Activated naive CD8-positive, alpha-beta T cell treated with anti-CD3 and anti-CD28 coated beads, Interleukin-2, amount 10 ng/mL, durations not matched to agents 7 days and 5 days (primary cell): ENCODE measurements at places on chromosomes 6 and 20.

DNA sequence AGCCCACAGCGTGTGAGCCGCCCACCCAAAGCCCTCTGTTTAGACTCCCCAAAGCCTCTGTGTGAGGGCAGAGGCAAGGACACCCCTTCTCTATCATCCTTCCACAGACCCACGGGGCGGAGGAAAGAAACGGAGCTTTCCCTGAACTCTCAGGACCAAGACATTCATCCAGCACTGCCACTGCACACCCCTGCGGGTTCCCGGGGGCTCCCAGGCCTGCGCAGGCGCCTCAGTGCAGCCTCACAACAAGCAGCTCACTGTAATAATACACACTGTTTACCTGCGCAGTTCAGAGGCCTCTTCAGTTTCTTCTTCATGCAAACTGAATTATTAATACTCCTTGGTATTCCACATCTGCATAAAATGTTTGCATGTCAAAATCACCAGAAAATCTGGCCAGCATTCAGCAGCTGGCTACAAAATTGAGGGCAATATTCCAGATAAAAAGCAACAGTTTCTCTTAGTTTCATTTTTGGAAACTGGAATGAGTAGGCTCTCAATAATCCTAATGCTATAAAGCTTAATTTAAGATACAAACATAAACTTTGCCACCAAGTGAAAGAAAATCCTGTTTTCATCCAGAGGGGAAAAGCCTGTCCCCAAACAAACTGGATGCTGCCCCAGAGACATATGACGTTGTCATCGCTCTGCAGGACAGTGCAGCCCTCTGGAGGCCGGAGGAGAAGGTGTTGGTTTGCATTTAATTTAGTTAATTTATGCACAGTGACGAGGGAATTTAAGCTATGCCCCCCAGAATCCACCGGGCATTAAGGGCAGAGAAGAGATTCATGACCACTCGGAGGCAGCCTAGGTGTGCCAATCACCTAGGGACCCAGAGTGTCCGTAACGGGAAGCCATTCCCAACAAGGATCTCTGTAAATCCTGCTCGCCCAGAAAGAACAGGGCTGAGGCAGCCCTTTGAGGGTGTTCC lies 45.3 kb downstream of the NINL start:
- no peaks in the 10 kb centered on the region for H3K27me3 ChIP-seq
- H3K4me1 ChIP-seq: peaks cover 7% of the 10 kb centered on the region
- no peak overlapping the region for H3K27ac ChIP-seq
- H3K4me3 ChIP-seq: no peak overlapping the region
- H3K36me3 ChIP-seq: no peaks in the 10 kb centered on the region

DNA sequence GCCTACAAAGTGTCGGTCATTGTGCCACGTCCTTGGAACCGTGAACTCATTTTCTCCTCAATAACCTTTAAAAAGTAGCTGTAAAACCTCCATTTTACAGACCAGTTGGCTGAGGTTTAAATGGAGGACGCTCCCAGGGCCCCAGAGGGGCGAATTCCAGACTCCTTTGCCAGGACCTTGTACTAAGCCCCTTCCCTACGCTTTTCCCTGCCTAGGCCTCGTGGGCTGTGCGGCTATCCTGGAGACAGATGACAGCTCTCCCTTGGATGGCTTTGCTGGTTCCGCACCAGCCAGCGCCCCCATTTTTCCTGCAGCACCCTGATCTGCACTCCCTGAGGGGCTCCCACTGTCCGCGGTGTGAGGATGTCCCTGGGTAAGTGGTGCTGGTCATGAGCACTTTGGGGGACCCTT lies 12.1 kb upstream of the SNHG17 start:
- H3K27ac ChIP-seq: peak overlapping the region; percentile 74
- DNase-seq: no peak
- peak overlapping the region; percentile 75 for H3K4me3 ChIP-seq
- peaks cover 21% of the 10 kb centered on the region for H3K4me1 ChIP-seq

DNA sequence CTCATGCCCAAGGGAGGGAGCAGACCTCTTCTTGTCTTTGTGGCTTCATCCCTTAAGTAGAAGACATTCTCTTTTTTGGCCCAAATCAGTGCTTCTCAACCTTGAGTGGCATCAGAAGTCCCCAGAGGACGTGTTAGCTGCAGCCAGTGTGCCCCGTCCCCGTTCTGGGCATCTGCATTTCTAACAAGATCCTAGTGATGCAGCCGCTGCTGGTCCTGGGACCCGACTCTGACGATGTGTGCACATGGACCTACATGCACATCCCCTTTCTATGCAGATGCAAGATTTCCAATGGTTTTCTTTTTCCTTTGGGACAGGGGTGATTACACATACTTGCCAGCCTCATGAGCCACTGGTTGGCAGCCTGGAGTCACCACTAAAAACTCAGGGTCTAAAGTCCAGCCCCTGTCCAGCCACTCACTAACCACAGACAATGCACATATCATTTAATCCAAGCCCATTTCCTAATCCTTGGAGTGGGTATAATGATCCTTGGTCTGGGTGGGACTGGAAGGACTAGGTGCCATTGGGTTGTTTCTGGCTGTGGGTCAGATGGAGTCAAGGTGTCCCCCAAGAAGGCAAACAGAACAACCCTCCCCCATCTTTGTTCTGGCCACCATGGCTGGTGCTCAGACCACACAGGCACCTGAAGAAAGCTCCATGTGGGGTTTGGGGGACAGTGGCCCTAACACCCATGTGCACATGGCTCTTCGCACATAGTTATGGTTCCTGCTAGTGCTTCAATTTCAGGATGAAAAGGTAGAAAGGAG lies 6.4 kb downstream of the ACSS1 start:
- H3K36me3 ChIP-seq: peaks cover 18% of the 10 kb centered on the region
- peaks cover 40% of the 10 kb centered on the region for H3K4me1 ChIP-seq
- peak; percentile 10 for DNase-seq
- no peak overlapping the region for H3K27ac ChIP-seq

GRCh38 chr6:105389543-105389942 lies 13.3 kb downstream of the PREP start:
- no peak overlapping the region for H3K4me3 ChIP-seq
- no peaks in the 10 kb centered on the region for H3K27me3 ChIP-seq
- peaks cover 20% of the 10 kb centered on the region for H3K36me3 ChIP-seq
- H3K4me1 ChIP-seq: peaks cover 3% of the 10 kb centered on the region
- H3K27ac ChIP-seq: no peak overlapping the region

DNA sequence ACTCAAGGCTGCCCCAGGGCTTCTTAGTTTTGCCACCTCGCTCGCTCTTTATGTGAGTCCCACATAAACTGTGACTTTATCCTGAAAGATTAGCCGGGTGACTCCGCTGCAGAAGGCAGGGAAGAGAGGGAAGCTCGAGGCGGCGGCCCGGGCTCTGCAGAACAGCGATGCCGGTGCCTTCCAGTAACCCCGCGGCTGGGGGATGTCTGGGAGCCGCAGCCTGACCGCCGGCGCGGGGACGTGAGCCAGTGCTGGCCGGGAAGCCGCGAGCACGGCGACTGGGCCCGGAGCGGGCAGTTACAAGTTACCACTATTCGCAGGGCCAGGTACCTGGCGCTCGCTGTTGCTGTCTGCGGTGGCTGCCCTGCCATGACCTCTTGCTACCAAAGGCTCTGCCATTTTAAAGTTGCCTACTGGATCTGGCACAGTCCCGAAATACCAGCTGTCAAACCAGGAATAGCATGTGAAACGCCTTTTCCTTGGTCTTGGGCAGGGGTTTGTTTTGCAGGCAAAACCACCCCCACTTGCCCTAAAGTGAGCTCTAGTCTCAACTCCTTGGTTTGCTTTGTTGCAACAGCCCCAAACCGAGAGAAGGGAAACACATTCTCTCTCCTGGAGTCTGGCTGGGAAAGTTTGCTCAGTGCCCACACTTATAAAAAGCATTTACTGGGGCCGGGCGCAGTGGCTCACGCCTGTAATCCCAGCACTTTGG lies 124.0 kb upstream of the SLC2A12 start:
- H3K4me1 ChIP-seq: peaks cover 46% of the 10 kb centered on the region
- H3K27ac ChIP-seq: peak overlapping the region; percentile 94
- peaks cover 19% of the 10 kb centered on the region for H3K36me3 ChIP-seq
- DNase-seq: no peak
- H3K4me3 ChIP-seq: peak overlapping the region; percentile 99

- no peak overlapping the region for H3K27ac ChIP-seq
- H3K36me3 ChIP-seq: no peaks in the 10 kb centered on the region
- no peak for DNase-seq
Measured at GRCh38 chr20:32898729-32899128, 40.0 kb downstream of the EFCAB8 start.

DNA sequence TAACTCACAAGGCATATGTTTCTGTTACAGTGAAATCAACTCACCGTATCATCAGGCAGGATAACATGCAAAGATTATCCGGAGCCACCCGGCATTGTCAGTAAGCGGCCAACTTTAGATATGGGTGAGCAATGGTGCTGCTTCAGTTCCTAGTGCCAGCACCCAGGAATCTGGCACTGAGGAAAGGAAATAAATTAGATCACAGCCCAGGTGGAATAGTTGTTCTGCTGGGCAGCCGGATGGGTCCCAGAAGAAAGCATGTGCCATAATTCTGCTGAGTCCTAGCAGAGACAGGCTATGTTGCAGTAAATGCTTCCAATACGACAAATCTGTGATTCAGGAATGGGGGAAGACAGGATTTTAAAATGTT lies 183.6 kb upstream of the SPTLC3 start:
- no peak overlapping the region for H3K4me3 ChIP-seq
- no peaks in the 10 kb centered on the region for H3K36me3 ChIP-seq
- no peak for DNase-seq
- no peak overlapping the region for H3K27ac ChIP-seq

GRCh38 chr20:64268174-64268573 lies 12.6 kb downstream of the PCMTD2 start:
- no peaks in the 10 kb centered on the region for H3K27me3 ChIP-seq
- H3K27ac ChIP-seq: no peak overlapping the region
- no peak for DNase-seq
- no peak overlapping the region for H3K4me3 ChIP-seq

DNA sequence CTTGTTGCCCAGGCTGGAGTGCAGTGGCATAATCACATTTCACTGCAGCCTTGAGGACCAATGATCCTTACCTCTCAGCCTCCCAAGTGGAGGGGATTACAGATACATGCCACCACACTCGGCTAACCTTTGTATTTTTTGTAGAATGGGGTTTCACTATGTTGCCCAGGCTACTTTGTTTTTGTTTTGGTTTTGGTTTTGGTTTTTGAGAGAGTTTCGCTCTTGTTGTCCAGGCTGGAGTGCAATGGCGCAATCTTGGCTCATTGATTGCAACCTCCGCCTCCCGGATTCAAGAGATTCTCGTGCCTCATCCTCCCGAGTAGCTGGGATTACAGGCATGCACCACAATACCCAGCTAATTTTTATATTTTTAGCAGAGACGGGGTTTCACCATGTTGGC lies 105.5 kb downstream of the BMP7 start:
- no peak for DNase-seq
- H3K27me3 ChIP-seq: no peaks in the 10 kb centered on the region
- H3K27ac ChIP-seq: no peak overlapping the region
- H3K36me3 ChIP-seq: no peaks in the 10 kb centered on the region

GRCh38 chr6:43886067-43886461 lies 116.1 kb downstream of the VEGFA start:
- H3K36me3 ChIP-seq: no peaks in the 10 kb centered on the region
- peaks cover 2% of the 10 kb centered on the region for H3K4me1 ChIP-seq
- DNase-seq: no peak
- H3K27me3 ChIP-seq: peaks cover 11% of the 10 kb centered on the region

DNA sequence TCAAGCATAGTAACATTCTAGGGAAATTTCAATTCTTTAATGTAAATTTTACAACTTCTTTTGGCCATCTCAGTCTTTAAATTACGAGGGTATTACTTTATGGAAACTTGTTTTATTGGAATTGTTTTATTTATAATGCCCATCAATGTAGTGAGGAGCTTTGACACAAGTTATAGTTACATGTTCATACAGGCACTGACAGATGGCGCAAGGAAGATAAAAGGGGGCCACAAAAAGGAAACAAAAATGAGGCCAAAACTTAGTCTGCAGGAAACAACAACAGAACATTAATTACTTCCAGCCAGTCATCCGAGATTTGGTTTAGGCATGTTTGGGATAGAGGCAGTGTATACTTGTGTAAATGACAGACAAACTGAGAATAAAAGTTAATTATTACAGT lies 18.3 kb downstream of the SESN1 start:
- no peaks in the 10 kb centered on the region for H3K27me3 ChIP-seq
- H3K36me3 ChIP-seq: no peaks in the 10 kb centered on the region
- no peak overlapping the region for H3K4me3 ChIP-seq
- H3K27ac ChIP-seq: no peak overlapping the region
- H3K4me1 ChIP-seq: peaks cover 10% of the 10 kb centered on the region

DNA sequence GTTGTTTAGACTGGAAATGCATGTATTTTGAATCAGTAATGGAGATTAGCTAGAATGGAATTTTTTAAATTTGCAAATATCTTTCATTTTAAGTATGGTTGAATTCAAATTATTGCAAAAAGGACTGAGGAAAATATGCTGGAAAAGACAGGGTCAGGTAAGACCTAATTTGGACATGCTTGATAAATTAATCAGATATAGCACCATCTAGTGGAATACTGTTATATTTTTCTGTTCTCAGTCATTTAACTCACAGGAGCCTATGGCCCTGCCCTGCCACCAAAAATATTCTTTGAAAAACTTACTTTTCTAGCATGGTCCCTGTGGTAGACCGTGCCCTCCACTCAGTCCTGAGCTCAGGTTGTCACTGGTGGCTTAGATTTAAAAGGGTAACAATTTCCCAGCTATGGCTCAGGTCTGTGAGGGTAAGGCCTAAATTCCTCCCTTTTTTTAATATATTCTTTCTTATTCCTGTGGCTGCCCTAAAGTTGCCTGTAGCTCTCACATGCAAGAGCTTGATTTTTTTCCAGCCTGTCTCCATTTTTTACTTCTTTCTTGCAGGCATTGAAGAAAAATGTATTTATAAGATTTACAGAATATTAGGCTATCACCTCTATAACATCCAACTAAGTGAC lies 25.3 kb upstream of the KIAA1586 start:
- peaks cover 32% of the 10 kb centered on the region for H3K27me3 ChIP-seq
- H3K27ac ChIP-seq: no peak overlapping the region
- no peak for DNase-seq
- no peak overlapping the region for H3K4me3 ChIP-seq
